Ovary (tissue), 10 donors: ENCODE measurements at places on chromosomes 6 and 20. TPM values are rescaled to one million over a fixed set of nuclear protein-coding genes. Genes with fewer than 3 reads are reported as not detected.

GRCh38 chr20:46691196-46691595 is 2.0 kb upstream of the TP53RK start:
- no peak for DNase-seq

Gene FOXC1
- total RNA-seq = 4.3 TPM

DNA sequence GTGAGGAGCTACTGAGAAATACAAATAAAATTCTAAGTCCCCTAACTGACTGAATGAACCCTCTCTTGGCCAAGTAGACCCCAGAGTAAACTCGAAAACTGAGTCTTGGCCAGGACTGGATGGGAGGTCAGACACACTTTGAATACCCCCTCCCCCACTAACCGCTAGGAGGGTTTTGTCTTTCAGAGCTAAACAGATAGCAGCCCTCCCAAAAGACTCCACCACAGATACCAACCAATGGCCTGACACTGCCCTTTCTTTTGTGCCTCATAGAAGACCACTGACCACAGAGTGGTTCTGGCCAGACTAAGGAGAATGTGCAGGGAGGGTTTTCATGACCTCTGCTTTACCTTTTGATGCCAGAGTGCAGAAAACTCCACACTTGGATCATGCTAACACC is 42.1 kb downstream of the SPACA1 start:
- DNase-seq = no peak

Gene ZBTB46
- total RNA-seq = 35.2 TPM

DNA sequence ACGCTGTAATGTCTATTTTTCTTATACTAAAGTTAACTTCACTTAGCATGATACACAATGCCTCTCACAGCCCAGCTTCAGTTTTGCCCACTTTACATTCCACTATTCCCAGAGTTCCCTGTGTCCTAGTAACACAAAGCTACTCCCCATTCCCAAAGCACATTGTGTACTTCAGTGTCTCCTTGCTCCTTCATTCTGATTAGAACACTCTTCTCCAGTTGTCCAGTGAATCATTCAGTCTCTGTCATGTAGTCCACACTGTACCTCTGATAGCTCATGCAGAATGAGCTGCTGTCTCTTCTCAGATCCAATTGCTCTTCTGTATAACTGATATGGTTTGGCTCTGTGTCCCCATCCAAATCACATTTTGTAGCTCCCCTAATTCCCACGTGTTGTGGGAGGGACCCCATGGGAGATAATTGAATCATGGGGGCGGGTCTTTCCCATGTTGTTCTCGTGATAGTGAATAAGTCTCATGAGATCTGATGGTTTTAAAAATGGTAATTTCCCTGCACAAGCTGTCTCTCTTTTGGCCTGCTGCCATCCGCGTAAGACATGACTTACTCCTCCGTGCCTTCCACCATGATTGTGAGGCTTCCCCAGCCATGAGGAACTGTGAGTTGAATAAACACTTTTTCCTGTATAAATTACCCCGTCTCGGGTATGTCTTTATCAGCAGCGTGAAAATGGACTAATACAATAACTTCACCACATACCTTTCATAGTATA is 2.1 kb upstream of the TMX4 start:
- DNase-seq = no peak

Gene ERVFRD-1
- not detected for total RNA-seq

- no peak for DNase-seq
Observed at GRCh38 chr6:128150376-128150775, 249.5 kb upstream of the THEMIS start.

GRCh38 chr6:85368631-85369030 is 81.3 kb upstream of the NT5E start:
- DNase-seq = no peak
